ENCODE measurements at places on chromosomes 11 and 22.

DNA sequence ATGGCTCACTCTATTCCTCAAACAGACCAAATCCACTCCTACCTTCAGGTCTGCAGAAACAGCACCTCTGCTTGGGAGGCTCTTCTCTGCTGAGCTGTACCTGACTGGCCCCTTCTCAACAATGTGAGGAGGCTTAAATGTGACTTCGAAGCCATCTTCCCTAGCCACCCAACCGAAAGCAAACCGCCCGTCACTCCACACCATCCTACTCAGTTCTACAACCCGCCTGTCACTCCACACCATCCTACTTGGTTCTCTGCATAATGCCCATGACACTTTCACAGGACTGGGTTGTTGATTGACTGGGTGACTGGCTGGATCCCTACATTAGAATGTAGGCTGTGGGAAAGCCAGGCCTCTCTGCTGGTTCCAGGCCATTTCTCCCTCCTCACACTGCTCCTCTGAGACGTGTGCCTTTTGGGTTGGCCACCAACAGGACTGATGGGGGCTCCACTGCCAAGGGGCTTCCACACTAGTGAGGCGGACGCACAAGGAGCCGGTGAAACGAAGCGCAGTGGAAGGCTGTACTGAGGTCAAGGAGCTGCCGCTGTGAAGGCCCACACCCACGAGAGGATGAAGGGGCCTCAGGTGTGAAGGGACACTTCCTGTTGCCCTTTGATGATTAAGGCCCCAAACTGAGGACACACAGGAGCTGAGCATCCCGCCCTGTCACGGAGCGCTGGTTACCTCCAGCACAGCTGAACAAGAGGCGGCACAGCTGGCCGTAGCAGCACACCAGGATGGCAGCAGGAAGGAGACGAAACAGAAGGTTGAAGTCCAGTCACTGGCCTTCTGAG lies 47.5 kb upstream of the SPATA19 start:
- DNase-seq, result no peak

GRCh38 chr11:97844016-97844415 lies 1176.7 kb upstream of the CNTN5 start:
- DNase-seq, result no peak

DNA sequence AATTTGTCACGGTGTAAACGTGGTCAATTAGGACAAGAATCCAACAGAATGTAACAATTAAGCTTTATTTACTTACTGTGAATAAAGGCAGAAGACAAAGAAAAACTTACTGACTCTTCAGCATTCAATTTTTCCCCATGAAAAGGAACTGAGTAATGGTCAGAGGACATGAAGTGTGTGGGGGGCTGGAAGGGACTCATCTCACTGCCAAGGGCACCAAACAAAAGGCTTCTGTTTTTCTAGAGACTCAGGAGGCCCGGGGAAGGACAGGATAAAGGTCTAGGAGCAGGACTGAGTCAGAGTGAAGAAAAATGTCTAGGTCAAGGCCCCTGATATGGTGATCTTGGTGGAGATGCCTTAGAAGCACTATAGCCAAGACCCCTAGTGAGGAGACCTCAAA lies 564.2 kb upstream of the ANO5 start:
- no peak for DNase-seq

- DNase-seq, result no peak
These were observed 4.0 kb upstream of the TH start for GRCh38 chr11:2175659-2176058.

GRCh38 chr11:91513734-91514133 lies 710.9 kb upstream of the FAT3 start:
- DNase-seq, result no peak

DNA sequence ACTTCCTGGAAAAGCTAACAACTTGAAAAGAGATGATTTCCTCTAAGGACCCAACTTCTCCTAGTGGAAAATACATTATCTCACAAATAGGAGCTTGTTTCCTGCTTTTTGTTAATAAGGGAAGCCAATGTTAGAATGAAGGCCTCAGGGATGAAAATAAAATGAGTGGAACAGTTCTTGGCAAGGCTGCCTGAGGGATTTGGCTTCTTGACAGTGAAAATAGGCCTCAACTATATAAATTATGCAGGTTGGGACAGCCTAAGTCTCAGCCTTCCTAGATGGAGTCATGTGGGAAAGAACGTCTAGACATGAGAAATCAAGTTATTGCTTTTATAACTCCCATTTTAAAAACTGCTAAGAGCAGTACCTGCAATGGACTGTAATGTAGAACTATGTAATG lies 92.8 kb upstream of the FIBIN start:
- DNase-seq, result no peak

DNA sequence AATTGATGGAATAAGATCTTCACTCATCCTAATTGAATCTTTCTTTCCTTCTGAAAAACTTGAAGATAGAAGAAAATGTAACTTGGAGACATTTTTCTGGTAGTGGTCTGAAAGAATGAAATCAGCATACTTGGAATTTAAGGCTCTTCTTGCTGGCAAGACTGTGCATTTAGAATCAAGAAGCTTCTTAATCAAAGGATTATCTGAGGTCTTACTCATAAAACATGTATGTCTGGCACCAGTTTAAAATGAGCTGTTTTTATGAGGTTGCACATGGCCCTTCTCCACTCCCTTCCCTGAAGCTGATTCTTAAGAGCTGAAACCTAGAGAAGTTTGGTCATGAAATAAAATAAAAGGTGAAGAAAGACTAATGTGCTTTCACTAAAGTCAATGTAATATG lies 77.3 kb downstream of the ARHGEF12 start:
- no peak for DNase-seq

- no peak for DNase-seq
These were observed 1.0 kb downstream of the LMO1 start for GRCh38 chr11:8262552-8263108.

DNA sequence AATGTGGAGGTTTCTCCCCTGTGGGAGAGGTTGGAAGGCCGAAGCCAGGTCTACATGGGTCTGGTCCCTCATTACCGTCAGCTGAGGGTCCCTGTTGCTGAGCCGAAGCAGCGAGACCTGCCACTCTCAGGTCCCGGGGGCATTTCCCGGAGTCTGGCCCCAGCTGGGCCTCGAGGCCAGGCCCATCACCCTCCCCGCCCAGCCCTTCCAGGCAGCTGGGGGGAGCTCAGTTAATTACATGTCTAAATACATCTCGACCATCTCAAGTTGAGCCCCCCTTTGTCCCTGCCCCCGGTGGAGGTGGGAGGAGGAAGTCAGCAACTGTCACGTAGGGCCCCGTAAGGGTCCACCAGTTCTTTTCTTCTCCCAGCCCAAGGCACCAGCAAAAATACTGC lies 3.6 kb downstream of the CDKN1C start:
- DNase-seq, result no peak

GRCh38 chr11:60910711-60911380 lies 3.1 kb upstream of the TMEM109 start:
- DNase-seq, result no peak

GRCh38 chr11:115198321-115198741 lies 305.9 kb downstream of the CADM1 start:
- no peak for DNase-seq

GRCh38 chr11:112289588-112290492 lies 29.2 kb upstream of the PLET1 start:
- peak; percentile 77 for DNase-seq

DNA sequence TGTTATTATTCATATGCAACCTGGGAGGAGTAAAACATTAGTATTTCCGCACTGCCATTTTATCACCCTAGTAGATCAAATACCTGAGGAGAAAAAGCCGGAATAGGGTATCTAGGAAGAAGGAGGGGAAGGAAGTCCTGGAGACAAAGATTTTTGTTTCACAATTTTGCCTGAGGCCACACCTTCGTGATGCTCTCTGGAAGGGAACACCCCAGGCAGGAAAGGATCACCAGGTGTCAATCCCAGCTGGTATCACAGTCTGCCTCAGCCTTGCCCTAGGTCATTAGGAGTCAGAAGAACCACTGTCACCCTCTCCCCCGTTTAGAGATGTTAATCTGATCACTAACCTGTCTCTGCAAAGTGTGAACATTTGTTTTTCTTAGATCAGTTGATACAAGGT lies 35.4 kb upstream of the IGSF9B start:
- DNase-seq, result no peak

- DNase-seq, result no peak
These were observed 31.0 kb downstream of the TMPRSS5 start for GRCh38 chr11:113675003-113675561.

DNA sequence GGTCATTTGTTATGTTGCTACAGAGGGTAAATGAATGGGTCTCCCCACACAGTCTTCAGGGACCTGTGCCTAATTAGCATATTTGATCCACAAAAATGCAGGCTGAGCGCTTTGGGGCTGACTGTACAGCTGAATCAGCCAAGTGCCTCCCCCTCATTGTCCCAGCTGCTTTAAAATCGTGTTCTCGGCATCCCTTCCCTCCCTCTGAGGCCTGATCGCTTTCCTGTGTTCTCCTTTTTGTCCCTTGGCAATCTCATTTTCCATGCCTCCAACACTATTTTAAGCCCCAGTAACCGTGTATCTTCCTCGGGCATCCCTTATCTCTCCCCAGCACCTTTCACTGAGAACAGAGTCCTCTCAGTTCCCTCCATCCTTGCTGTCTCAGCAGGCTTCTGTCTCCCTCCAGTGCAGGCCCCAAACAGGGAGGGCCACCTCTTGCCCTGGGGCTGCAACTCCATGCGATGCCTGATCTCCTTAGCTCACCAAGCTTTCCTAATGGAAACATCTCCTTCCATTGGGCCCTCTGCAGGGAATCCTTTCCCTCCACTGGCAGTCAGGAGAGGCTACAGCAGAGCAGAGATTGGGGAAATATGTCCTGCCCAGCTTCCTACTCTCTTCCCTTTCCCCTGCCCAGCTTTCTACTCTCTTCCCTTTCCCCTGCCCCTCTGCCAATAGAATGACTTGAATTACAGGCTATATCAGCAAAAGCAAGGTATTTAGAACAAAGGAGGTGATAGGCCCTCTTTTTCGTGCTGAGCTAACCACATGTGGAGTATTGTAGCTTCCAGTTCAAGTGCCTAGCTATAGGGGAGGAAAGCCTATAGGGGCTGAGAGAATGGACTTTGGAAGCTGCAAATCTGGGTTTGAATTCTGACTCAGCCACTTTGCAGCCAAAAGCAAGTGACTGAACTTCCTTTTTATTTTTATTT lies 13.8 kb downstream of the UQCR10 start:
- DNase-seq, result peak; percentile 91

DNA sequence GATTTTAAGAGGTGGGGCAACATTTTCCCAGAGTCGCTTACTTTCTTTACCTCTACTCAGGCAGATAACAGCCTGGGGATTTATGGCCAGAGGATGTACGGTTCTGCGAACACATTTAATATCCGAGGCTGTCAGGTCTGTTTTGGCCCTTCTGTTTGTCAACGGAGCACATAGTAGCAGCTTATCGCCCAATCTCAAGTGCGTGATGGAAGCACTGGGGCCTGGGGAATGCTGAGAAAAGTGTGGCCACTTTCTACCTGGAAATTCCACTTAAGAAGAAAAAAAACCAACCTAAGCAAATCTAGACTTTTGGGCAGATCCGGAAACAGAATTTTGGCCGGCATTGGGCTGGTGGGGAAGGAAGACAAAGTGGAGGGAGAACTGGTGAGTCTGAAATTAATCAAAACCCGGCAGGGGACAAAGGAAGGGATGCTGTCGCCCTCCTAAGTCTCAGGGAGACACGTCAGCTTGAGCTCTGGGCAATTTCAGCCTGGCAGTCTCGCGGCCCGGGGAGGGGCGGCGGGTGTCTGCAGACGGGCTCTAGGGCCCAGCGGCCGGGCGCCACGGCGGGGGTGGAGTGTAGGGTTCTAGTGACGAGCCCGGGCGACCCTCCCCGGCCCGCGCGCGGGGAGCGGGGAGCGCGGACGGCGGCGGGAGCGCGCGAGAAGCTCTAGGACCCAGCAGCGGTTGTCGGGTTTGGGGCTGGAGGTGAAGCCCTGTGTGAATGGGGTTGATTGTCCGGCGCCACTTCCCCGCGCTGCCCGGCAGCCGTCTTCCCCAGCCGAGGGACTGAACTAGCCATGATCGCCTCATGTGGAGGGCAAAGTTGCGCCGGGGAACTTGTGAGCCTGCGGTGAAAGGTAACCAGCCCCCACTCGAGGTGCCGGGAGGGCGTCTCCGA lies at the start of gene AMOTL1:
Gene AMOTL1, plus strand, starts transcription at position 656 of the 901 bp plus-strand sequence. Its CDS starts 156 bp downstream, at position 812.
- peak; percentile 79 for DNase-seq

- DNase-seq, result no peak
These were observed 64.5 kb downstream of the BRD1 start for GRCh38 chr22:49763138-49763537.

- peak; percentile 40 for DNase-seq
These were observed 64.6 kb downstream of the KCNJ1 start for GRCh38 chr11:128802358-128802981.

GRCh38 chr11:46298699-46299433 lies 21.4 kb downstream of the CREB3L1 start:
- DNase-seq, result no peak

GRCh38 chr11:126102436-126102981 lies 39.8 kb upstream of the CDON start:
- peak; percentile 90 for DNase-seq

GRCh38 chr11:469684-470560 lies 19.8 kb downstream of the PTDSS2 start:
- no peak for DNase-seq

GRCh38 chr22:44179989-44180705 lies 578 bp upstream of the PARVG start:
- no peak for DNase-seq

- peak; percentile 1 for DNase-seq
These were observed 378.7 kb upstream of the ANO5 start for GRCh38 chr11:21814169-21814568.

GRCh38 chr22:31561970-31562369 lies 65.6 kb downstream of the SFI1 start:
- DNase-seq, result no peak

- DNase-seq, result no peak
These were observed 420 bp upstream of the TRIM44 start for GRCh38 chr11:35662061-35662648.

DNA sequence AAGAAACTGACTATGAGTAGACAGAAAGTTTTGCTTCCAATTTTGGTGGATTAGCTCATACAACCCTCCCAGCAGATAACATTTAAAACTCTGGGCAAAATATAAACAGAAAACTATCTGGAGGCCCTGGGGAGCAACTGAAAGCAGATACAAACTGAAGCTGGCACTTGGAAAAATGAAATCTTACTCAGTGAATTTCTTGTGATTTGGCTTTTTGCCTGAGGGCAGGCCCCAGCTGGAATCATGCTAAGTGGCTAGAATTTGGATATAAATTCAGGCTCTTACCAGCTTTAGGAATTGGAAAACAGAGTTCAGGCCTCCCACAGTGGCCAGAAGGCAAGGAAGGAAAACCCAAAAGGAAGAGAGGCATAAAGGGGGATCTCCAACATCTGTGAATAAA lies 85.8 kb downstream of the EFCAB6 start:
- no peak for DNase-seq

GRCh38 chr11:105860105-105860504 lies 161.9 kb downstream of the MSANTD4 start:
- no peak for DNase-seq
